NCI-H460 (cell line): ENCODE measurements at places on chromosomes 5 and 9.

GRCh38 chr5:39412721-39413394, 11.9 kb downstream of the DAB2 start:
- DNase-seq: no peak

- DNase-seq: peak; percentile 47
Measured at GRCh38 chr9:2859776-2860379, 16.0 kb upstream of the PUM3 start.

GRCh38 chr9:17057729-17058128, 77.1 kb upstream of the CNTLN start:
- DNase-seq: no peak

- peak; percentile 47 for DNase-seq
Measured at GRCh38 chr9:136546697-136547501, 1.1 kb upstream of the NOTCH1 start.

GRCh38 chr5:2912741-2913140, 161.3 kb upstream of the IRX2 start:
- no peak for DNase-seq
